ENCODE measurements at places on chromosomes 2 and 18. TPM values are rescaled to one million over a fixed set of nuclear protein-coding genes. Genes with fewer than 3 reads are reported as not detected.

- no peak for DNase-seq
These were observed 9.0 kb upstream of the CREG2 start for GRCh38 chr2:101396316-101396717.

DNA sequence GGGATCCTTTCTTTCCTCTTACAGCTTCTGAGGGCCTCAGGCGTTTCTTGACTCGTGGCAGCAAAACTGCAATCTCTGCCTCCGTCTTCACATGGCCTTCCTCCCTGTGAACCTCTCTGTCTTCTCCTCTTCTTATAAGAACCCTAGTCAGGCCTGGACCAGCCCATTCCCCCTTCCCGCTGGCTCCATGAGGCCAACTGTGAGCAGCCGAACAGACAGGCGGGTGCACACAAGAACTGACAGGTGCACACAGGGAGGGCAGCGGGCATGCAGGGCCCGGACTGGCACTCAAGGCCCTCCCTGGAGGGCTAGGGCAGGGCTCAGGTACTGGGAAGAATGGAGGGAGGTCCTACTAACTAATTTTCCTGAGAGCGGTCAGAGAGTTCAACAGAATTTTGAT lies 92.4 kb upstream of the DAPL1 start:
- DNase-seq, result no peak

The LDLRAD4 gene
- 8.0 TPM for polyA plus RNA-seq

DNA sequence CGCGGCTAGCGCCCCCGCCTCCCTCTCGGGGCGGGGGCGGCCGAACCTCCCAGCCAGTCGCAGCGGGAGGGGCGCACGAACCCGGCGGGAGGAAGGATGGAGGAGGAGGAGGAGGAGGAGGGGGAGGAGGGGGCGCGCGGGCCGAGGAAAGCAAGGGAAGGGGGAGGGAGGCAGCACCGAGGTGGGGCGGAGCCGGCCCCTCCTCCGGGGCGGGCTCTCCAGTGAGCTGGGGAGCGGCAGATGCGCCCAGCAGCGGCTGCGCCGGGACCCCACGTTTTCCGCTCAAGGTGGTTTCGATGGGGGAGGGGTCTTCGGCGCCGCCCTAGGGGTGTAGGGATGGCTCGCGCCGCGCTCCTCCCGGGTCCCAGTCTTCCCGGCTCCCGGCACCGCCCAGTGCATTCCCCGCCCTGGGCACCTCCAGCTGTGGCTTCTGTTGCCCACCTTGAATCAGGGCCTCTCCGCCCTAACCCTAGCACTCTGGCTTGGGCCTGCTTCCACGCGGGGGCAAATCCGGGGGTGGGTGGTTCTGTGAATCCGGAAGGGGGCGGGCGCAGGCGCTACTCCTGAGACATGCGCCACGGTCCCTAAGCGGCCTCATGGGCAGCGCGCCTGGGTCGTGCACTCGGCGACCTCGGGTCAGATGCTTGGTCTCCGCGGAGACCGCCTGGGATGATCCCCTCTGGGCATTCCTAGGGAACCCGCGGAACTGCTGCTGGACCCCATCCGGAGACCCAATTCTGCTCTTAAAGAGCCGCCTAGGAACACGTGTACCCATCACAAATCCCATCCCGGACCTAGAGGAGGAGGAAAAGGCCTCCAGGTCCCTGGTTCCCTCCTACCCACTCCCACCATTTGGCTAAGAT lies at the start of gene FBXO41:
FBXO41 (minus strand) TSS at position 183 of the 863 bp plus-strand sequence. CDS start 14,848 bp downstream, outside the sequence.
- no peak for DNase-seq

GRCh38 chr2:34815052-34815741 lies 1216.1 kb upstream of the FAM98A start:
- DNase-seq, result no peak

The OTOS gene
- not detected for polyA plus RNA-seq

DNA sequence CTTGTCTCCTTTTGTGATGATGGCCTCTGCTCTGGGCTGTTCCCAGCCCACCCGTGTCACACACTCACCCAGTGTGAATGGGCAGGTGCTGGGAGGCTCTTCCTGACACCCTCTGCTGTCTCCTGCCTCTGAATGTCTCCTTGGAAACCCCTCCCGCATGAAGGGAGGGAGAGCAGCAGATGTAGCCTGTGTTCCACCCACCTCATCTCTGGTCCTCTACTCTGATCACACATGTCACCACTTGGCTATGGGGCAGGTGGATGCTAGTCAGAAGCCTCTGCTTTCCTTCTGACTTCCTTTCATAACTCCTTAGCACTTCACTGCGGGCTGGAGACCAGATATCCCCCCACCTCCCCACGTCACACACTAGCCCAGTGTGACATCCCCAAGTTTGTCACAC lies 23.9 kb downstream of the EFR3B start:
- no peak for DNase-seq

The AQP12B gene
- 1.6 TPM for polyA plus RNA-seq

- no peak for DNase-seq
These were observed 45.9 kb upstream of the IGFBP5 start for GRCh38 chr2:216741223-216741593.

The CFAP221 gene
- 0.15 TPM for polyA plus RNA-seq

DNA sequence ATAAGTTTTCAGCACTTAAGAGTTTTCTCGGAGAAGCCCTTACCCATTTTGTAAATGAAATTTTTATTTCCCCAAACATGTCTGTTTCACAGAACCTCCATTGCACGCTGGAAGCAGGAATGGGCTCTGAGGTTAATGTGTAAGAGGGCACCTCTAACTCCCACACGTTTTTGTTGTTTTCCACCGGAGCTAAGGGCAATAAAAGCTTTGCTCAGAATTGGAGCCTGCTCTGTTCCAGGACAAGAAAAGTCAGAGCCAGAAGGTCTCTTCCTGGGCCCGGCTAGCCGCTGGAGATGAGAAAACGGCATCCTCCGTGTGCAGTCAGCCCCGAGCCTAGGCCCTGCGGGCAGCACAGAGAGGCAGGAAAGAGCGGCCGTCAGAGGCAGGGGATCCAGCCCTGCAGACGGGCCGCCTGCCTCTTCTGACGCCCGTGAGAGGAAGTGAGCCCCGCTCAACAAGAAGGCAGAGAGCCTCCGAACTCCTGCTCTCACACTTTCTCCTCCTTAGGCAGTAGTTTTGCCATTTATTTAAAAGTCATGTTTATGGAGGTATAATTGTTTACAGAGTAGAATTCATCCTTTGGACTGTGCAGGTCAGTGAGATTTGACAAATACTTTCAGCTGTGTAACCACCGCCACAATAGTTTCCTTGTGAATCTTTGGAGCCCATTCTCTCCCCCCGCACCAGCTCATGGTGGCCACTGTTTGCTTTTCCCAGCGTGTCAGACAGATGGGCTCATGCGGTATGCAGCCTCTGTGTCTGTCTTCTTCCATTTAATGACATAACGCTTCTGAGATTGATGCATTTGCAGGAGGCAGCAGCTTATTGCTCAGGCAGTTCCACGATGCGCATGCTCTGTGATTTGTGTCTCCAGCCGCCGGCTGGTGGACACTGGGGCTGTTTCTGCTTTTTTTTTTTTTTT lies 117.3 kb downstream of the GALR1 start:
- DNase-seq, result peak; percentile 26

DNA sequence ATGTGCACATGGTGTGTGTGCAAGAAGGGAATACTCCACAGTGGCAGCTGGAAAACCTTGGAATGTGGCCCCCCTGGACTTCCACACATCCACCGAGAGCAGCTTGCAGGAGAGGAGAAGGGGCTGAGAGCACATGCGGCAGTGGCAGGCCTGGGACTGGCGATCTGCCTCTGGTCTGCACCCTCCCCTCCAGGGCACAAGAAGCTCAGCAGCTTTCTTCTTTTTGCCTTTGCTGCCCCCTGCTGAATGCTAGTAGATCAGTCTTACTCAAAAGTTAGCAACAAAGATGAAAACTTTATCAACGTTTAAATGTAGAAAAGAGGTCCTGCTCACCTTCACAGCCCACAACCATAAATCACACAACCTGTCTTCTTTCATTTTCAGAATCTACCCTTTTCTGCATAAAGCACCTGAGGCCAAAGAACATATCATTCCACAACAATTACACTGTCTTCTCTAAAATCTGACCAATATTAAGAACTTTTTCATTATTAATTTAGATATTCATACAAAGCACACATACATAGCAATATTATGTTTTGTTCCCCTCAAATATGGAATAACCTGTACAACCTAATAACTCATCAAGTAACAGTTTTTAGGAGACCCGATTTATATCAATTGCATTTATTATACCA lies 34.6 kb downstream of the TGFBRAP1 start:
- DNase-seq, result peak; percentile 19

The MYL1 gene
- polyA plus RNA-seq, result 8,569 TPM

The C2orf78 gene
- not detected for polyA plus RNA-seq

DNA sequence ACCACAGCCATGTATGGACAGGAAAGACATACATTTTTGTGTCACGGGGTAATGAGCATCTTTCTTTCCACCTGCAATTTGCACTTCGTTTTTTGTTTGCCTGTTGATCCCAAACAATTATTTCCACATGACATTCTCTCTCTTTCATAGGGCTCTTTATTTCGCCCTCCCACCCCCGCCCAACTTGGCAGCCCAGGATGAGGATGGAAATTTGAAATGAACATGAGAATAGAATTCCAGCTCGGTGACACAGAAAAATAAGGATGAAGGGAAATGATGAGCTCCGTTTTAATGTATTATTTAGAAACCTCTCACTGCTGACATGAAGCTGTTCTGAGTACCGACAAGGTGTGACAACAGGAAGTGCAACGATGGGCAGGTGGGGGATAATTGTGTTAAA lies 443.3 kb downstream of the SOCS6 start:
- DNase-seq, result no peak

DNA sequence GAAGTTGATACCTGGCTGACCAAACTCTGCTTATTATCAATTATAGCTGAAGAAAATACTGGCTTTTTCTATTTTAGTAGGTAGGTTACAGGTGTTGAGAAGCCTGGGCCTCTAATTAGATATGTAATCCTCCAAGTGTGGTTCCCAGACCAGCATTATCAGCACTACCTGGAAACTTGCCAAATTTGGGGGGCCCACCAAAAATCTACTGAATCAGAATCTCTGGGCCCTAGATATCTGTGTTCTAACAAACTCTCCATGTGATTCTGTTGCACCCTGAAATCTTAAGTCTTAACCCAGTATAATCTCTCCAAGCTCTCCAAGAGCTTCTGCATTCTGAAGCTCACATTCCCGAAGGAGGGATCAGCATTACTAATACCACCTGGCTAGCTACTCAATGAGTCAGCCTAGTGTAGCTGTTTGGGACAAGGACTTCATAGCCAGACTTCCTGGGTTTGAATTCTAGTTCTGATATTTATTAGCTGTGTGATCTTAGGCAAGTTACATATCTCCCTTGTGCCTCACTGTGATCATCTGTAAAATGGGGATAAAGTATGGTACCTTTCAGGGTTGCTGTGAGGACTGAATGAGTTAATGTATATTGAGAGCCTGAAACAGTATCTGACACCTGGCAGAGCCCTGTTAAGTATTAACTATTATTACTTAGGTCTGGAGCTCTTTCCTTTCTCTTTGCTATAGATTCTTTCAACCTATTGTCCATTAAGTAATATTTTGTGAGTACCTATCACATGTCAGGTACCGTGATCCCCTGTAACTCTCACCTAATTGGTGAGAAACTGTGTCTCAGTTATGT lies 94.1 kb upstream of the CD302 start:
- no peak for DNase-seq

The FBXO48 gene
- 1.8 TPM for polyA plus RNA-seq

GRCh38 chr2:10231551-10232085 lies 71.1 kb upstream of the HPCAL1 start:
- no peak for DNase-seq
